ENCODE measurements at places on chromosomes 3 and 15.

DNA sequence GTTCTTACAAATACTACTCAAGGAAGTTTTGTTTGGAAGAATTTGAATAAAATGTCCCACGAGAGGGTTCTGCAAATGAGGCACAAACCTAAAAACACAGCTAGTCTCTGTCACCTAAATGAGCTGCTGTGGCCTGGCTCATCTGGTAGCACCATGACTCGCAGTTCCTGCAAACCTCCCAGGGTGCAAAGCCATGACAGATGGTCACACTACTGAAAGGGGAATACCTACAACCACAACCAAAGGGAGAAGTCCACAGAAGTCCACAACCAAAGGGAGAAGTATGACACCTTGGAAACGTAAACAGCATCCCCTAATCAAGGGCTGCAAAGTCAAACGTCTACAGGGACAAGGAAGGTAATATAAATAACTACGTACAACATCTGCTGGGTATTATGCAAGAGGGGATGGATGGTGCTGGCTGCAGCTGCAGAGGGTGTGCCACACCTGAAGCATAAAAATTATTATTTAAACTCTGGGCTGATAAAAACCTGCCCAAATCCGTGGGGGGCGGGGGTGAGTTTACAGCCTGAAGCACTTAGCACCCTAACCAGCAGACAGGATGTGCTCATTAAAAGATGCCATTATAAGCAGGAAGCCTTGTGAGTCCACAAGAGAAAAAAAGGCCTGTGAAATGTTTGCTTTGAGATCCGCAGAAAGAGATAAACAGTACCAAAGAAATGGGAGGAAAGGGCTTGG lies 184.0 kb downstream of the MAGI1 start:
- DNase-seq: no peak

- DNase-seq: no peak
Measured at GRCh38 chr3:45690336-45691035, 1.3 kb downstream of the SACM1L start.

GRCh38 chr15:59436774-59437141 lies 1.2 kb upstream of the FAM81A start:
- no peak for DNase-seq

GRCh38 chr15:91886878-91887277 lies 33.4 kb downstream of the SLCO3A1 start:
- no peak for DNase-seq

DNA sequence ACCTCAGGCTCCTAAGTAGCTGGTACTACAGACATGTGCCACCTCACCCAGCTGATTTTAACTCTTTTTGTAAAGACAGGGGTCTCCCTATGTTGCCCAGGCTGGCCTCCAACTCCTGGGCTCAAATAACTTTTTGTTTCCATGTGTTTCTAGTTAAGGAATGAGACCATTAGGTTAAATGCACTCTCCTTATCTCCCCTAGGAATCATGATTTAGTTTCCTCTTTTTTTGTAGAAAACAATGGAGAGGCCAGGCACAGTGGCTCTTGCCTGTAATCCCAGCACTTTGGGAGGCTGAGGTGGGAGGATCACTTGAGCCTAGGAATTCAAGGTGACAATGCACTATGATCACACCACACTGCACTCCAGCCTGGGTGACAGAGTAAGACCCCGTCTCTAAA lies 198.8 kb upstream of the C2CD4B start:
- no peak for DNase-seq

- no peak for DNase-seq
Measured at GRCh38 chr15:89360294-89360971, 25.8 kb upstream of the POLG start.

DNA sequence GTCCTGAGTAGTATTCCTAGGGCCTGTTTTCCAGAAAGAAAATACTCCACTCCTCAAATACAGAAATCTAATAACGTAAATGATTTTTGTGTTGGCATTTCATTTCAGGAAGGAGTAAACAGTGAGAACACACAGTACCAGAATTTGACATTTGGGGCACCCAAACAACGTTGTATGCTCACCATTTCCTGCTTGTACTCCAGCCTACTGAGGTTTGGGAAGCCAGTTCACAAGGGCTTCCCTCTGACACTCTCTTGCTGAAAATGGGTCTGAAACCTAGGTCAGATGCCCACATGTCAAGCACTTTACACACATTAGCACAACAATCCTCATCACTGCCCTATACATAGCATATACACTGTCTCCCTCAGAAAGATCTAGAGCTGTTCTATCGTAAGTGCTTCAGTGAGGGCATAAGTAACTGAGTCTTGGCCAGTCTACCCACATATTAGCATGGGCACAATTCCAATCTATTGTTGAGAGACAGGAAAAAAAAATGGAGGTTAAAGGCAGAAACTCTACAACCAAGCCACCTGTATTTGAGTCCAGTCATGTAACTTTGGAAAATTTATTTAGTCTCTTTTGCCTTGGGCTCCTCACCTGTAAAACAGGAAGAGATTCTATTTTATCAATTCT lies 43.5 kb upstream of the RSL24D1 start:
- DNase-seq: no peak

DNA sequence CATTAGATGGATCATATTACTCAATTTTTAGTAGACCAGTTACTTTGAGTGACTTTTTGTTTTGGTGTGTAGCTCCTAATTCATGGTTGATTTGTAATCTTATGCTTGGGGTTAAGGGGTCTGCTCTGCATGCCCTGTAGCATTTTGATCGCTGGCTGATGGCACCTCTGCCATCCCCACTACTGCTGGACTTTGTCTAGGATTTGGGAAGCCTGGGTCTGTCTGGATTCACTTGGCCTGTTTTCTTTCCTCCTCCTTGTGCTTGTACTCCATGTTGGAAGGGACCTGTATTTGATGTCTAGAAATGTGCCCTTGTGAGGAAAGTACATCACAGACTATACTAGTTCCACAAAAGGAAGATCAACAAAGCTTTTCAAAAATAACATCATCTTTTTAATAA lies 154.1 kb downstream of the FNDC3B start:
- DNase-seq: no peak

GRCh38 chr3:110576960-110577359 lies 494.7 kb upstream of the NECTIN3 start:
- no peak for DNase-seq

DNA sequence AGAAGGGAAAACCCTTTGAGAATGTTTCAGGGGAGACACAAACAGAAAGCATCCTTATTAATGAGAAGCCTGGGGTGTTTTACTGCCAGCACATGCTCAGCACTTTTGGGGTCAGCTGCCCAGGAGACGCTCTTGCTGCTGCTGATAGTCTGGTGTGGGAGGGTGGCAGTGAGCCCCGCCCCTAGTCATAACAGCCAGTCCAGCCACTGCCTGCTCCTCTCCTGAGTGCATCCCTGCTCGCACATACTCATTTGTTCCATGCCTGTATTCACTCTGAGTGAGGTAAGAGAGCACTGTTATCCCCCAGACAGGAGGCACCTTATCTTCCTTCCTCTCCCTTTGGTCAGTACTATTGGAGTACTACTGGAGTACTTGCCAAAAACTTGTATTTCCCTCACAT lies 101.3 kb downstream of the ETFA start:
- no peak for DNase-seq

- no peak for DNase-seq
Measured at GRCh38 chr15:83110381-83110780, 2.9 kb downstream of the TM6SF1 start.

- no peak for DNase-seq
Measured at GRCh38 chr3:108312656-108313055, 16.3 kb downstream of the HHLA2 start.

DNA sequence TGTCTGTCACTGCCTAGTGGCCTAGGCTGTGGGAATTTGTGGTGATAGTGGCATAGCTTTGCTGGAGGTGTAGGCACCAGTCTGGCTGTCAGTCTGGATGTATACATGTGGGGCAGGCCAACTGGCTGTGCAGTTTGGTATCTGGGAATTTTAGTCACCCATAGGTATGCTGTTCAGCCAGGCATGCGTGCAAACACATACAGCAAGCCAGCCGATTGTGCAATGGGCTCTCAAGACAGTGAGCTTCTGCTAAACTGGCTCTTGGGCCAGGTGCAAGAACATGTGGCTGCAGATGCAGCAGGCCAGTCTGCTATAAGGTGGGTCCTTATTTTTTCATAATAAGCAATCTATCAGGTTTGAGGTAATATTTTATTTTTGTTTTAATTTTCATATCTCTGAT lies 87.1 kb upstream of the PLSCR5 start:
- no peak for DNase-seq

- no peak for DNase-seq
Measured at GRCh38 chr3:66898155-66898554, 100.0 kb upstream of the KBTBD8 start.

DNA sequence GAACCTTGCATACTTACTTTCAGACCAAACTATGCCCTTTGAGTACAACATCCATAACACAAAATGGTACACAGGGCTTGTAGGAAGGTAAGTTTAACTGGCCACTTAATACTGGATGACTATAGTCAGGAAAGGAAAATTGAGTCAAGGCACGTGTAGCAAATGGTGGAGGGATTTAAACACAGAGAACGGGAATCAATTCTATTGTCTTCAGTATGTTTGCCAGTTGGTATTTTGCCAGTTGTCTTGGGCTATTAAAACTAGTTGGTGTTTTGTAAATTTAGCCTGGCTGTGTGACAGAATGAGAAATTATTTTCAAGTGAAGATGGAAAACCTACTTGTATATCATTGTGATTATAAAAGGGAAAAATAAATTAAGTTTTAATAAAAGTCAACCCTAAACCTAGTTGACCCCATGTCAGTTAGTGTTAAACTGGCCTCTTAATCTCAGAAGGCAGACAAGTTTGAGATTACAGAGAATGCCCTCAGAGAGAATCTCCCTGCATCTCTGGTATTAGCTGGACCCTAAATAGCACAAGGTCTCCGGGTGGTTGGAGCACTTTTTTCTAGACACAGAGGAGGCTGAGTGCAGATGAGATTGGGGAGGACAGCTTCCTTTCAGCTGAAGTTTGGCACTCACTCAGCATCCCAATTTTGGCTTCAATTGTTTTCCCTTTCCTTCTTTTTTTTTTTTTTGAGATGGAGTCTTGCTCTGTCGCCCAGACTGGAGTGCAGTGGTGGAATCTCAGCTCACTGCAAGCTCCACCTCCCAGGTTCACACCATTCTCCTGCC lies 91.2 kb downstream of the MB21D2 start:
- no peak for DNase-seq

DNA sequence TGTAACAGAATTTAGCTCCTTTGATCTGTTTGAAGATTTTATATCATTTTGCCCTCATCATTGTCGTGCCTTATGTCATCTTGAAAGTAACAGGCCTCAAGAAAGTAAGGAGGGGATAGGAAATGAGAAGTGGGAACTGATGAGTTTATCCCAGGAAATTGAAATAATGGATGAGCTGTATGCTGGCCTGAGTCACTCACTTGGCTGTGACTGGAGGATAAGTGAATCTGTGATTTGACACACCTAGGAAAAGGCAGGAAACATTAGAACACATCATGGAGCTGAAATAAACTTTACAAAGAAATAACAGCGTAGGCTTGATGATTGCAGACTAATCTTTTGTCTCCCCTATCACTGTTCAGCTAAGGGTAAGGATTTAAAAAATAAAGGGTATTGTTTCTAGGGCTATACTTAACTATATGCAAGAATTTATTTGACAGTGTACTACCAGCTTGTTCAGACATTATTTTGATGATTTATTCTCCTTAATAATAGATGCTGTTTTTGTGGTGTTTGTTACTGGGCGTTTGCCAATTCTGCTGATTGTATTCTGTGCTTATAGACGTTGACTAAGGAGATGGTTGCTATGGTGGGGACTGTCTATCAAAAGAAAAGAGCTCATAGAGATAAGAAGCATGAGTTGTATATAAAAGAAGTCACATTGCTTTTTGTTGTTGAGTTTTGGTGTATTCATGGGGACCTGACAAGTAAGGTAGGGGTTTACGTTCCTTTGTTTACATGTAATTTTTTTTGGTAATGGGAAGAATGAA lies 105.6 kb upstream of the ROPN1 start:
- DNase-seq: no peak

GRCh38 chr3:114644367-114644766 lies 350.5 kb downstream of the TIGIT start:
- DNase-seq: no peak

DNA sequence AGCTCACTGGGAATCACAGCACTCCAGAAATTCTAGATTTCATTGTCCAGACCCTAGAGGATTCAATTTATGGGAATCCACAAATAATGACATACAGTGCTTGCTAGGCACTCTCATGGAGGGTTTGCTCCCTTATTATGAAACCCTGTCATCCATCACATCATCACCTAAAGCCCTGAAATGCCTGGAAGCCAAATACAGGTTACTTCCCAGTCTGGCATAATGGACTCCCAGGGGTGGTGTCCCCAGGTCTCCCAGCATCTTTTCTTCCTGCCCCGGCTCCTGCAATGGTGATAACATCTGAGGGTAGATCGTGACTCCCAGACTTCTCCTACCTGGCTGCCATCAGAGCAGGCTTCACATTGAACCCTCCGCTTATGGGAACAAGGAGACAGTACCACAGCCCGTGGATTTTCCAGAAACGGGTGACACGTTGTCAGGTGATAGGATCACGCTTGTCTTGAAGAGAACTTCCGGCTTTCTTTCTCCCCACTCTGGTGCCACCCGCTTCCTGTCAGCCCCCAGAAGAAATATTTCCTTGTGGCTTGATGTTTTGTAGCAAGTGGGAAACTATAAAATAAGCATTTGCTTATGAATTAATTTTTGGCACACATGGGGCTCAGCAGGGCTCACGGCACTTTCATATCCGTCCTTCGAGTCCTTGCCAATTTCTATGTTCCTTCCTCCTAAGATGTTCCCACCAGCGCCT lies 238.7 kb upstream of the BHLHE40 start:
- DNase-seq: no peak

GRCh38 chr3:141686466-141687291 lies 51.4 kb upstream of the RNF7 start:
- no peak for DNase-seq

GRCh38 chr3:24493746-24494617 lies 668 bp downstream of the THRB start:
- no peak for DNase-seq

GRCh38 chr15:75347222-75348033 lies 589 bp downstream of the NEIL1 start:
- DNase-seq: no peak
